ENCODE measurements at places on chromosomes 5 and 9. TPM values are rescaled to one million over a fixed set of nuclear protein-coding genes. Genes with fewer than 3 reads are reported as not detected.

The LAMC3 gene
- 0.34 TPM for total RNA-seq

The CHSY3 gene
- total RNA-seq = 1.2 TPM

The FCN2 gene
- not detected for total RNA-seq

The DOK3 gene
- 7.5 TPM for total RNA-seq

The PCDHA7 gene
- 0.42 TPM for total RNA-seq

The CDKN2A gene
- 5.0 TPM for total RNA-seq

The SIGMAR1 gene
- total RNA-seq = 73.4 TPM

The SHOC1 gene
- total RNA-seq = not detected

The CAVIN4 gene
- total RNA-seq = 1.5 TPM

The AHRR gene
- 0.42 TPM for total RNA-seq

The TLR4 gene
- total RNA-seq = 46.7 TPM

The PCDHGB7 gene
- total RNA-seq = 13.9 TPM

The TYRP1 gene
- not detected for total RNA-seq

The SCGB3A2 gene
- total RNA-seq = not detected

The DBH gene
- total RNA-seq = not detected
